ENCODE measurements at places on chromosomes 1 and 21.

DNA sequence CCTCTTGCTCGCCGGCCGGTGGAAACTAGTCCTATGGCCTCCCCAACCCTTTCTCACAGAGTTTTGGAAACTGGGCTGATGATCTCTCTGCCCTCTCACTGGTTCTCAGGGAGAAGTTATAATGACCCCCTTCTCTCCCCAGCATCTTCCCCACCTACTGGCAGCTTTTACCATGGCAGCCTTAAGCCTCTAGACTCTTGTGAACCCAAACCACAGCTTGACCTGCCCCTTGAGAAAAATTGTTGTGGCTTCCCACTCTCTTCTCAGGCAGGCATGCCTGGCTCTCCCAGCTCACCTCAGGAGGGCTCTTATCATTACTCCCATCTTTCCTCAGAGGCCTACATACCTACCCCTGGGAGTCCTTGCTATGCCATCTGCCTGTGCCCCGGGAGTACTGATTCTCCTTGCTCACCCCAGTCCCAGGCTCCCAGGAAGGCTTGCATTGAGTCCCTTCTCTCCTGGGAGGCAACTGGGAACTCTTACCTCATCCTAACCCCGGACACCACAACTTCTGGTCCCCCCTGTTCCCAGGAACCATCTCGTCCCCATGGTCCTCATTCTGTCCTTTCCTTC lies 1.6 kb downstream of the NSUN4 start:
- DNase-seq: peak; percentile 26

DNA sequence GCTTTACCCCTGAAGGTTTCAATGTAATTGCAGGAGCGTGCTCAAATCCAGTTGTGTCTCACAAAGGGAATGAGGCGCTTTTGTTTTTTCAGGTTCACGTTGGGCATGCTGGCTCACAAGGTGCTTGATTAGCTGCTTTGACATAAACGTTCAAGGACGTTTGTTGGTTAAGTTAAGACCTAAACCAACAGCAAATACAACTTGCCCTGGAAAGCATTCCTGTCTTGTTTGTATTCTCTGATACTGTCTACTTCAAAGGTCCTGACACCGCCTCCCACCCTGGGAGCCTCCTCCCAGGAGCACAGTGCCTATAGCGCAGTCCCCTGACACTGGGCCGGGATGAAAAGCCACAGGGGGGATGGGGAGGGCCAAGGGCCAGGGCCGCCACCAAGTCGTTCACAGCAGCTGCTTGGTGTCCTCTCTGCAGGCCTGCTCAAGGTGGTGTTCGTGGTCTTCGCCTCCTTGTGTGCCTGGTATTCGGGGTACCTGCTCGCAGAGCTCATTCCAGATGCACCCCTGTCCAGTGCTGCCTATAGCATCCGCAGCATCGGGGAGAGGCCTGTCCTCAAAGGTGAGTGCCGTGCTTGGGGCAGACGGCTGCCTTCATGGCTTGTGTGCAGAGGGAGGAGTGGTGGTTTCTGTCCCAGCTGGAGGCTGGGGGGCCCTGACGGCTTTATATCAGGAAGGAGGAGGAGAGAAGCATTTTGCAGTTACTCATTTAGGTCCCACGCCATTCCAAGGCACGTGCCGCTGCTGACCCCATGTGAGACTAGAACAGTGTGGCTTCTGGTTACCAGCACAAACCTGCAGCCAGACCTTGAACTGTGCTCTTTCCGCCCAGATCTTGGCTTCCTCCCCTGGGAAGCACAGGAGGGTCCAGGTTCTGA lies 6.1 kb downstream of the FAM3B start:
- no peak for DNase-seq

- peak; percentile 58 for DNase-seq
Measured at GRCh38 chr1:182703539-182703938, 19.2 kb upstream of the RGS8 start.

GRCh38 chr1:40059338-40059959 lies 18.9 kb downstream of the CAP1 start:
- DNase-seq: no peak

- no peak for DNase-seq
Measured at GRCh38 chr1:229152311-229152710, 118.6 kb upstream of the RAB4A start.

- no peak for DNase-seq
Measured at GRCh38 chr21:45146306-45146705, 71.9 kb downstream of the ADARB1 start.

GRCh38 chr1:101506541-101507164 lies 269.8 kb downstream of the S1PR1 start:
- DNase-seq: peak; percentile 33

GRCh38 chr21:45451771-45452182 lies 46.8 kb downstream of the COL18A1 start:
- DNase-seq: no peak

- DNase-seq: no peak
Measured at GRCh38 chr1:224745394-224745793, 129.3 kb downstream of the CNIH3 start.

DNA sequence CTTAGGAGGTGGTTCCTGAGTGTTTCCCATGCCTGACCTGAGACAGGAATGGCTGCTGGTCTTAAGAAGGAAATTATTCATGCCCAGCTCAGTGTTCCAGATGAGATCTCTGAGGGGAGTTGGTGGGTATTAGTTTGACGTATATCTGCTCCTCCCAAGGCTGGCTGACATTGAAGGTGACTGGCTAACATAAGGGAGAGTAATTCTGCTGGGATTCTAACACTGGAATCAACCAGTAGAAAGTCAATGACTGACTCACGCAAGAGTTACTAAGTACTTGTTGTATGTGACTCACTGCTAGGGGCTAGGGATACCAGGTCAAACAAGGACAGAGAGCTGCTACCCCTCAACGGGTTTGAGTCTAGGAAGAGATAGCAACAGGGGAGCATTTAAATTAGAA lies 177.3 kb downstream of the CACNA1E start:
- DNase-seq: no peak

DNA sequence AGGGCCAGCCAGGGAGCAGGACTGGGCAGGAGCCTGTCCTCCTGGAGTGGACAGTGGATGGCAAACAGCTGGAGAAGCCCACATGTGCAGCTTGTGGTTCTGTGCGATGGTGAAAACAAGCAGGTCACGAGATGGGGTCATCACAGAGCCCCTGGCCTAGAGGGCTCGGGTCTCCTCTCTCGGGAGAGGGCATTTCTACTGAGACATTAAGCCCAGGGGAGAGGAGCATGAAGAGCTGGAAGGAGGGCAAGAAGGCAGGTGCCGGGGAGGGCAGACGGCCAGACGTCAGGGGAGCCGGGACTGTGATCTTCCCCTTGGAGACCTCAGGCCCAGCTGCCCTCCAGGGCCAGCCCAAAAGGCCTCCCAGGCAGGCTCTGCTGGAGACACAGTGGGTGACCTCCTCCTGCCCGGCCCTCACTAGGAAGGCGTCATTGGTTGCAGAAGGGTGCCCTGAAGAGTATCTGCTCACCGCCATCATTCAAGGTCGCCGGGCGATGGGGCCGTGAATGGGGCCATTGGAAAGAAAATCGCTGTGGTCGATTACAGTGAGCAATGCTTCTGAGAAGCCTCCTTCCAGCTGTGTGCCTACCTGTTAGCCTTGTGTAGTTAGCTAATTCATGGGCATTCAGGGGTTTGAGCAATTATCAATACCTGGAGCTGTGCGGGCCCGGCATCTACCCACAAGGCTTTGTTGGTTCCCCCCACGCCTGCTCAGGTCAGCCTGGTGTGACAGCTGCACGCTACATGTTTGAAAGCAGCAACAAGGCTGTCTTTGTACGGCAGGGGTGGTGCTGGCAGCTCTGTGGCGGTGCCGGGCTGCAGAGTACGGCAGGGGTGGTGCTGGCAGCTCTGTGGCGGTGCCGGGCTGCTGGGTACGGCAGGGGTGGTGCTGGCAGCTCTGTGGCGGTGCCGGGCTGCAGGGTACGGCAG lies 72.3 kb upstream of the ACTRT2 start:
- DNase-seq: no peak

- DNase-seq: no peak
Measured at GRCh38 chr1:19361611-19362147, 49.6 kb downstream of the SLC66A1 start.

Measured in SK-N-SH (cell line).